ENCODE measurements at places on chromosomes 13 and 19.

DNA sequence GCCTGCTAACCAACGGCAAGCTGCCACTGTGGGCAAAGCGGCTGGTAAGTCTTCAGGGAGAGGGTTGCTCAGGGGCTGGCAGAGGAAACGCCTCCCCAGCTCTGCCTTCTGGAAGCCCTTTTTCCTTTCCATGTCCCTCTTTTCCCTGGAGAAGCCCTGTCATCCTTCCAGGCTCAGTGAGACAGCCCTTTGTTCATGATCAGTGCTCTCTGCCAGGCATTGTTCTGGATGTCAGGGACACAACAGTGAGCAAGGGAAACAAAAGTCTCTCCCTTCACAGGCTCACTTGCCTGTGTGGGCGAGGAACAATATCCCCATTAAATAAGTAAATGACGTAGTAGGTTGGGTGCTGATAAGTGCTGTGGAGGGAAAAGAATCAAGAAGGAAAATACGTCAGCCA lies 13.9 kb upstream of the OVOL3 start:
- no peak for DNase-seq

DNA sequence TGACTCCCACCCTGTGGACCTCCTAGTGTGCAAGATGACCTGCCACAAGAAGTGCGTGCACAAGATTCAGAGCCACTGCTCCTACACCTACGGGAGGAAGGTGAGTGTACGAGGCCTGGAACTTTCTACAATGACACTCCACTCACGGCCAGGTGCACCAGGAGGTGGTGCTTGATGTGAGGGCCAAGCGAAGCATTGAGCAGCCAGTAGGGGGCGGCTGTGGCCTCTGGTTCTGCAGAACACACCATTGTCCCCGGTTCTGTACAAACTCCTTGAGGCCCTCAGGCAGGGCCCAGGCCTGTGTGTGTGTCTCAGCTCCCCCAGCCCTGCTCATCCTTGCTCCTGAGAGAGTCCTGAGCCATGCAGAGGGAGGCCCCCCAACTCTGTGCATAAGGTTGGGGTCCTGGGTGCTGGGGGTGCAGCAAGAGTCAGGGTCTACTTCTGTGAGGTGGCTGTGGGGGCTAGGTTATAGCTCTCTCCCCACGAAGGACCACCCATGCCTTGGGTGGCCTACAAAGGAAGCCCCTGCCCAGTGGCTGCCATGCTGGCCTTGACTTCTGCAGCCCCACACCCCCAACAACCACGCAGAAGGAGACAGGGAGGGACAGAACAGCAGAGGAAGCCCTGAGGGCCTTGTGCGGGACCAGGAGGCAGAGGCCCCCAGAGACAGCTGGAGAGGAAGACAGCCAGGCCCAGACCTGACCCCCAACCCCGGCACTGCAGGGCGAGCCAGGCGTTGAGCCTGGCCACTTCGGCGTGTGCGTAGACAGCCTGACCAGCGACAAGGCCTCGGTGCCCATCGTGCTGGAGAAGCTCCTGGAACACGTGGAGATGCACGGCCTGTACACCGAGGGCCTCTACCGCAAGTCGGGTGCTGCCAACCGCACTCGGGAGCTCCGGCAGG lies 9.7 kb upstream of the USE1 start:
- DNase-seq: peak; percentile 60

- DNase-seq: peak; percentile 87
These were observed 4.8 kb downstream of the ISYNA1 start for GRCh38 chr19:18433015-18433691.

DNA sequence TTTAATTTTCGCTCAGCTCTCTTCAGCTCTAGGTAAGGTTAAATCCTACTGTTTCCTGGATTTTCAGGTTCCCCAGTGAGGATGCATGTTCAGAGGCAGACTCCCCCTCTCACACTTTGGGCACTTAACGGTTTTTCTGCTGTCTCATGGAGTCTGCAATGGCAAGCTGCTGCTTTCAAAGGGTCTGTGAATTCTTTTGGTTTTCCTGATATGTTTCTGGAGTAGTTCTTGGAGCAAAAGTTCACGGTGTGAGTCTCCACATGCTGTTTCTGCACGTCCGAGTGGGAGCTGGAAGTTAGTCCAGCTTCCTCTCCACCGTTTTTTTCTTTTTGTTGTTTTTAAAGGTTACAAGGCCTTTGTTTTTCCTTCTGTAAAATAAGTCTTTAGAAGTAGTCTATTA lies 35.4 kb downstream of the DNAJC15 start:
- DNase-seq: no peak

DNA sequence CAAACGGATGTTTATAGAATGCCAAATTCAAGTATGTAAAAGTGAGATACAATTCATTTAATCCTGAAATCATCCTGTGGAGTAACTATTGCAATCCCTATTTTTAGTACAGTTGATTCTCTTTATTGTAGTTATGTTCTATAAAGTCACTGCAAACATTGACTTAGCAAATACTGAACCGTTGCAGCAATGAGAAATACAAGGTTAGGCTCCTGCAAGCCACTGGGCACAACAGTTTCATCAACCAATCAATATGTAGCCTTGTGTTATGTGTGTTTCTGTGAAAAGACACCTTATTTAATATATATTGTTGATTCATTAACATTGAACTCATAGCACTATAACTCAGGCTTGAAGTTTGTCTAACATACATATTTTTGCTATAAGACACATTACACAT lies 174.4 kb downstream of the DCT start:
- DNase-seq: no peak

- DNase-seq: no peak
These were observed 9.6 kb upstream of the LATS2 start for GRCh38 chr13:21071015-21071414.

DNA sequence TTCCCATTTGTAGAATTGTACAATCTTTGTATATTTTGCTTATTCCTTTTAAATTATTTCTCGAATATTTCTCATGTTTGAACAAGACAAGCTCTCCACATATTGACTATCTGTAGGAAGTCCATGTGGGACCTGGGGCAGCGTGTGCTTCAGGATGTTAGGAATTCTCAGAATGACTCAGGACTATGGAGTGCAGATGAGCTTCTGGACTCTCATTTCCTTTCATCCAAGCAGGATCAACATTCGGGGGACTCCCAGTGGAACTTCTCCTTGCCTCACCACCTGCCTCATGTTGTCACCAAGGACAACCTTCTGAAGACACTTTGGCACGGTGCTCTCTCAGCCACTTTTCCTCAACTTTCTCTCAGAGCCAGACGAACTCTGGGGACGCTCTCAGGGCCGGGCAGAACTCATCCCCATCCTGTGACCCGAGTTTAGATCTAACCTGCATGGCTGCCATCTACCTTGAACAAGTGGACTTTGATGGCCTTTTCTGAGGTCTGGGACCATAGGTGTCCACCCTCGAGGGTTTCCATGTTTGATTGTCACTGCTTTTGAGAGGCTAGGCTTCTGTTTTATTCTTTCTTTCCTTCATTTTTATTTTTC lies 441.7 kb downstream of the IRS2 start:
- DNase-seq: no peak

DNA sequence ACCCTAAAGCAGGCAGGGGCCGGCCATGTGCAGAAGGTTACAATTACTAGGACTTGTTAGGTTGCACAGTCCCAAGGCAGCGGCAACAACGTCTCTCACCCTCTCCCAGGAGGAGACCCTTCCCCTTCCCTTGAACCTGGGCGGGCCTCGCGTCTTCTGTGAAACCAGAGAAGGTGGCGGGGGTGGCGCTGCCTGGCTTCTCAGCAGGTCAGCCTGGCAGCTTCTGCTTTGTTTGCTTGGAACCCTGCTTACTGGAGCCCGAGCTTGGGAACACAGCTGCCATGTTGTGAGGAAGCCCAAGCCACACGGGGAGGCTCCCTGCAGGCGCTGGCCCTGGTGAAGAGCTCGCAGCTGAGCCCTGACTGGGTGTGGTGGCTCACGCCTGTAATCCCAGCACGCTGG lies 15.5 kb downstream of the MKNK2 start:
- no peak for DNase-seq

DNA sequence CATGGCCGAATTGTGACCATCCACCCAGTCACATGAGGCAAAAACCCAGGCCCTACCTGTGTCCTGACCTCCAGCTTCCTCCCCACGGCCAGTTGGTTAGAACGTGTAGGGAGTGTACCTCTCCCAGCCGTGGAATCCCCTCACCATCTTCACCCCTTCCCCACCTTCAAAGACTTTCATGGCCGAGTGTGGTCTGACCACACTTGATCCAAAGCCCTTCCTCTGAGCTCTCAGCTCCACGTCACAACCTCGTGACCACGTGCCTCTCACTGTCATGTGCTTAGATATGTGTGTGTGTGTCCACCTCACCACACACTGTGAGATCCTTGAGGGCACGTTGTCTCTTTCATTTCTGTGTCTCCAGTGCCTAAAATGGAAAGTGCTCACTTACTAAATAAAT lies 48.6 kb upstream of the UBE2L5 start:
- no peak for DNase-seq

DNA sequence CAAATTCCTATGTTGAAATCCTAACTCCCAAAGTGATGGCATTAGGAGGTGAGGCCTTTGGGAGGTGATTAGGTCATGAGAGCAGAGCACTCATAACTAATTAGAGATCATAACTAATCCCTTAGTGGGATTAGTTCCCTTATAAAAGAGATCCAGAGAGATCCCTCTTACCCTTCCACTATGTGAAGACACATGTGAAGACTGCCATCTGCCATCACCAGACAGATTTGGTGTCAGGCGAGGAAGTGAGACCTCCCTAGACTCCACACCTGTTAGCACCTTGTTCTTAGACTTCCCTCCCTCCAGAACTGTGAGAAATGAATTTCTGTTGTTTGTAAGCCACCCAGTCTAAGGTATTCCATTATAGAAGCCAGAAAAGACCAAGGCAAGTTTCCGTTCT lies 112.2 kb downstream of the NDFIP2 start:
- no peak for DNase-seq

GRCh38 chr13:106488076-106488475 lies 47.4 kb downstream of the EFNB2 start:
- no peak for DNase-seq

DNA sequence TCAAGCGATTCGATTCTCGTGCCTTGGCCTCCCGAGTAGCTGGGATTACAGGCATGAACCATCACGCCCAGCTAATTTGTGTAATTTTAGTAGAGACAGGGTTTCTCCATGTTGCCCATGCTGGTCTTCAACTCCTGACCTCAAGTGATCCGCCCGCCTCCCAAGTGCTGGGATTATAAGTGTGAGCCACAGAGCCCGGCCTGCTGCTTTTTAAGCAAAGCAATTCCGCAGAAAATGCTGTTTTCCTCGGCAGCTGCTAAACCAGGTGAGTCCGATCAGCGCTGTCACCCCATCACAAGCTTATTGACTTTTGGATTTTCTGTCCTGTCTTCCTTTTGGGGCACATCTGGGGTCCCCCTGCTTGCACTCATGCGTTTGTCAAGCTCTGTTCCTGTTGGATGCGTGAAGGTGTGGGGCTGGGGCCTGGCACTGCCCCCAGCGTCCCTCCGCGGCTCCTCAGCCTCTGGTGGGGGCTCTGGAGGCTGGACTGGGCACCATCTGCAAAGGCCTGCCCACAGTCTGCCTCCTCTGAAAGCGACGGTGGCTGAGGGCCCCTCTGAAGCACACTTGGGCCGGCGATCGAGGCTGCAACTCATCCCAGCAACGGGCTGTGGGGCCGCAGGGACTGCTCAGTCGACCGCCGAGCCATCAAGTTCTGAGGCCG lies 25.7 kb downstream of the CEBPG start:
- DNase-seq: no peak

DNA sequence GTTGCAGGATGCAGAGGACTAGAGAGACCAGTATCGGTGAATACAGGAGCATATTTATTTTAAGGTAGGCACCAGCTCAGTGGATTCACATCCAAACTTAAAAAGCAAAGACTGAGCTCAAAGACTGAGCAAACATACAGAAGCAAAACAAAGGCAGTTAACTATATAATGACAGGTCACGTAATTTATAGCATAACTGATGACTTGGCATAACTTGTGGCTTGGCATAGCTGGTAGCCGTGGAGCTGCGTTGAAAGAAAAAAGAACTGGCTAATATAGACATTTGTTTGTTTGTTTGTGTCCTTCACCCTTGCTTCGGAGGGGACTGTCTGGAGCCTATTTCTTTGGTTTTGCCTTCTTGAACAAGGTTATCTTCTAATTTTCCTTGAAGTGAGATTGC lies 33.7 kb downstream of the ZNF493 start:
- no peak for DNase-seq

DNA sequence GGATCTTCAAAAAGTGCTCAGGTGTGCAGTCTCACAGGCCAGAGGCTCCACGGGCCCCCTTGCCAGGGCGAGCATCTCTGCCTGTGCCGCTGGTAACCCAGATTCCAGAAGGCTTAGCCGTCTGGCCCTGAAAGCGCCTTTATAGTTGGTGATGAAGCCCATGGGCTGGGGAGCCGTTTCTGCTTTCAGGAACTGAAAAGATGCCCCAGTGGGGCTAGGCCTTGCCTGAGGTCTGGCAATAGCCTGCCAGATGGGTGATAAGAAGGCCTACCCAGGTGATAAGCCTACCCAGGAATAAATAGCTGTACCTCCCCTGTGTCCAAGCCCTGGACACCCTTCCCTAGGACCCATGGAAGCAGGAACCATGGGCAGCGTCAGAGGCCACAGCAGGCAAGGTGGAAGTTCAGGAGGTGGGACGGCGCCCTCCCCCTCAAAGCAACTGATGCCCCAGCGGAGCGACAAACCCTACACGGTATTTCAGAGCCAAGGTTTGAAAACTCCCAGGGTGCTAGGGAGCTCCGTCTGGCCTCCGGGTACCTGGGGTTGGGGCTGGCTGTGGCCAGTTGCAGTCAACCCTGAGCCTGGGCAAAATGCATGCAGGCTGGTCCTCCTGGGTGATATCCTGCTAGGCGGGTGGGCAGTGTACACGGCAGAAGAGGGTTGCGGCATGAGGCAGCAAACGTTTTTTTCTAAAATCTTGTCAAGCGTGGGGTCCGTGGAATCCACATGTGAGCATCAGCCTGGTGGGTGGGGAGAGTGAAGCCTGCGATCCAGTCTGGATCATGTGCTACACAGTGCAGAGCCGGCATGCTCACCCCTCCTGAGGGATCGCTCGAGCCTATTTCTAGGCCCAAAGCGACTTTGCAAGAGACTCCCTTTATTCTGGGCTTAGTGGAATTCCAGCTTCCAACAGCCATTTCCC lies 45.3 kb downstream of the ACTN4 start:
- no peak for DNase-seq

DNA sequence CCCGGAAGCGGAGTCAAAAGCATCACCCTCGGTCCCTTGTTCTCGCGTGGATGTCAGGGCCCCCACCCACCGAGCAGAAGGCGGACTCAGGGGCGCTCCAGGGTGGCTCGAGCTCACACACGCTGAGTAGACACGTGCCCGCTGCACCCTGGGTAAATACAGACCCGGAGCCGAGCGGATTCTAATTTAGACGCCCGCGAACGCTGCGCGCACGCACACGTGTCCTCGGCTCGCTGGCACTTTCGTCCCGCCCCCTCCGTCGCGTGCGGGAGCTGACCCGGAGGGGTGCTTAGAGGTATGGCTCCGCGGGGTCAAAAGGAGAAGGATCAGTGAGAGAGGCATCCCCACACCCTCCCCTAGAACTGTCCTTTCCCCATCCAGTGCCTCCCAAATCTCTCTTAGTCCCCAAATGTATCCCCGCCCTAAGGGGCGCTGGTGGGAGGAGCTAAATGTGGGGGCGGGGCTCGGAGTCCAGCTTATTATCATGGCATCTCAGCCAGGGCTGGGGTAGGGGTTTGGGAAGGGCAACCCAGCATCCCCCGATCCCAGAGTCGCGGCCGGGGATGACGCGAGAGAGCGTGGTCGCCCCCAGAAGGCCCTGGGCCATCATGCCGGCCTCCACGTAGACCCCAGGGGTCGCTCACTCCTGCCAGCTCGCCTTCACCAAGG lies 451 bp upstream of the ICAM5 start:
- peak; percentile 92 for DNase-seq

- no peak for DNase-seq
These were observed 419.8 kb downstream of the SLITRK6 start for GRCh38 chr13:85379433-85379832.

Measured in A673 (cell line).